G401 (cell line): ENCODE measurements at places on chromosomes 11 and 22. TPM values are rescaled to one million over a fixed set of nuclear protein-coding genes. Genes with fewer than 3 reads are reported as not detected.
A peak's percentile ranks its signal among the peaks of the same experiment; 100 is the strongest.

RASL10A gene
- total RNA-seq, result 3.0 and 9.6 TPM in 2 replicates

DGAT2 gene
- 94.6 and 105 TPM in 2 replicates for total RNA-seq

DNA sequence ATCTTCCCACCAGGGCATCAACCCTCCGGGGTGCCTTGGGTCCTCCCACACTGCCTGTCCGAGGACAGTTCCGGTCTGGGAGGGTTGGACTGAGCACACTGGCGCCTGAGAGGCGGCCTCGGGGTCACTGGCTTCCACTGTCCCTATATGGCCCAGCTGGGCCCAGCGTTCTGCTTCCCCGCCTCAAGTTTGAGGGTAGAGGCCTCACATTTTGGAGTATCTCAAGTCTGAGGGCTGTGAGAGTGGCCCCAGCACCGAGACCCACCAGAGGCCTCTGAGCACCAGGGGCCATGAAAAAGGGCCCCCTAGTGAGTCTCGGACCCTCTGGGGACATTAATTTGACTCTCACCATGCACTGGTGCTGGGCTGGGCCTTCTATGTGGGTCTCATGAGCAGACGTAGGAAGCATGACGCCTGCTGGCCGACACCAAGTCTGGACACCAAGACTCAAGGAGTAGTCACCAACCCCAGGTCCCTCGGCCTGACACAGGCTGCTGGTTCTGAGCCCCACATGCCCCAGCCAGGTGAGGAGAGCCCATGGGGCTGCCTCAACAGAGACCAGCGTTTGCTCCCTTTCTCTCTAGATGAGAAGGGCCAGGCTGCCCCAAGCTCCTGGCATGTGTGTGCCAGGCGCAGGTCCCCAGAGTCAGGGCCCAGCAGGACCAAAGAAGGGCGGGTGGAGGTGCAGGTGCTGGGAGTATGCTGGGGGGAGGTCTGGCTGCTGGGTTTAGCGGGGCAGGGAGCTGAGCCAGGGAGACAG, 27.5 kb downstream of the ARVCF start:
- DNase-seq, result no peak

GRCh38 chr11:46353698-46354097, 6.4 kb downstream of the DGKZ start:
- DNase-seq, result no peak

DNA sequence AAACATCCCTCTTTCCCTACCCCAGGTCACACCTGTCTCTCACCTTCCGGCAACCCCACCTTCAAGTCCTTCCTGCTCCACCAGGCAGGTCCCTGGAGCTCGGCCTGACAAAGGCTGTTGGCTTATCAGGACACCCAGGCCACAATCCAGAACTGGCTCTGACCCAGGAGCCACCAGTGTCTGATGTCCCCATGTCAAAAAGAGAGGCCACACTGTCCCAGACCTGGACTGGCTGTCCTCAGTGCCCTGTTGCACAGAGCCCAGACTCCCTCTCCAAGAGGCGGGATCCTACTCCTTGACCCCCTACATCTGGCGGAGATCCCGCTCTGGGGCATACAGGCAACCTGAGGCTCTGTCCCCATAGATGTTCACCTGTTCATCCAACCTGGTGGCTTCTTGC, 116.0 kb downstream of the MN1 start:
- DNase-seq, result no peak

DNA sequence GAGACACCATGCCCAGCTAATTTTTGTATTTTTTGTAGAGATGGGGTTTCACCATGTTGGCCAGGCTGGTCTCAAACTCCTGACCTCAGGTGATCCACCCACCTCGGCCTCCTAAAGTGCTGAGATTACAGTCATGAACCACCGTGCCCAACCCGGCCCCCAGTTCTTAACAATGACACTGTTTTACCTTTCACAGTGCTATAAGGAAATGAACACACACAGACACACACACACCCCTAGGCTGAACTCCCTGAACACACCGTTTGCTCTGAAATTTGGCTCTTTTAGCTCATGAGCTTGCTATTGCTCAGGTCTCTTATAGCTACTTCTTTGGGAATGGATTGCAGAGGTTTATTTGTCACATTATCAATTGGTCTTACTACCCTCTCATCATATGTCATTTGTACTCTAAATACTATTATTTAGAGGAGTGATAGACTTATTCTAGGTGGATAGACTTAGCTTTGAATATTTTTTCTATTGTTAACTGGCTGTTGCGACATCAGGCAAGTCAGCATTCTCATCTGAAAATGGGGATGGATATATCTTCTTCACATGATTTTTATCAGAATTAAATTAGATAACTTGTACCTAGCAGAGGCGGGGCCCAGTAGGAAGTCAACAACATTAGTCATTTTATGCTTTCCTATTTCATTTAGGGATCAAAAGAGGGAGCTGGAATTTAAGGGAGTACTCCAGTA, 2.1 kb downstream of the LYVE1 start:
- no peak for DNase-seq

PRDM11 gene
- total RNA-seq, result 5.1 and 7.2 TPM in 2 replicates

DNA sequence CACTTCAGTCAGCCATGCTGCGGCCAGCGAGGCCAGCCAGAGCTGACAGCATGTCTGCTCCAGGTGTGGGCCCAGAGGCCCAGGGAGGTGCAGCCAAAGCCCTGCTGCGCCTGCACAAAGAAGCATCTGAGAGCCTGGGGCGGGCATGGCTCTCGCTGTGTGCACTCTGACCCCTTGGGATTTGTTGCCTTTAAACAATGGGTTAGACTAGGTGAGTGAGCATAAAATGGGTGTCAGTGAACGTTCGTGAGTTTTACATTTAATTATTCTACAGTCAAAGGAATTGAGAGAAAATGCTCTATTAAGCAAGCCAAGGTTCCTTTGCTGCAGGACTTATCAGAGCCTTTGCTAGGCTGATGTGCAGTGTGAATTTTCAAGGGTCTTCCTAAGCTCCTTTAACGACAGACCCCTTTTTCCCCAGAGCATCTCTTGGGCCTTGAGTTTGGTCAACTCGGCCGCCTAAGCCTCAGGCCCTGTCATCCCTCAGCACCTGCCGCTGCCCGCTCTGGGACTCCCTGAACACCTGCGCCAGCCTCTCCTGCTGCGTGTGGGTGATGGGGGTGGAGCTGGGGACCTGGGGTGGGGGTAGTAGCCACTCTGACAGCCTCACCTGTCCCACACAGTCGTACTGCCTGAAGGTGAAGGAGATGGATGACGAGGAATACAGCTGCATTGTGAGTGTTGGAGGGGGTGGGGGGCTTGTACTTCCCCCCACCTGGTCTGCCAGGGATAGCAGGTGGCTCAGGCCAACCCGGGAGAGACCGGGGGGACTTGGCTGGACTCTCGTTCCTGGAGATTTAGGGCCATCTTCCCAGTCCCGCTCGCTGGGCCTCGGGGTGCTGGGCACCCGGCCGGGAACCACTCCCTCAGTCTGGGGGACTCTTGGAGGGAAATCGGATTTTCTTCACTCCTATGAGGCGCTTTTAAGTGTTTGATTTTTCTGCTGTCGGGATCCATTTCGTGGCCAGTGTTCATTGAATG, 10.5 kb downstream of the SLC16A8 start:
- no peak for DNase-seq

- no peak for DNase-seq
These were observed 14.2 kb upstream of the MMP1 start for GRCh38 chr11:102812188-102812587.

GRCh38 chr11:121890377-121890776, 225.6 kb downstream of the BLID start:
- DNase-seq, result peak; percentile 94
